Fibroblast of skin of right quadriceps (primary cell): ENCODE measurements at places on chromosomes 1 and 21.

GRCh38 chr1:19169642-19170041 is 40.4 kb downstream of the UBR4 start:
- peak; percentile 6 for DNase-seq

DNA sequence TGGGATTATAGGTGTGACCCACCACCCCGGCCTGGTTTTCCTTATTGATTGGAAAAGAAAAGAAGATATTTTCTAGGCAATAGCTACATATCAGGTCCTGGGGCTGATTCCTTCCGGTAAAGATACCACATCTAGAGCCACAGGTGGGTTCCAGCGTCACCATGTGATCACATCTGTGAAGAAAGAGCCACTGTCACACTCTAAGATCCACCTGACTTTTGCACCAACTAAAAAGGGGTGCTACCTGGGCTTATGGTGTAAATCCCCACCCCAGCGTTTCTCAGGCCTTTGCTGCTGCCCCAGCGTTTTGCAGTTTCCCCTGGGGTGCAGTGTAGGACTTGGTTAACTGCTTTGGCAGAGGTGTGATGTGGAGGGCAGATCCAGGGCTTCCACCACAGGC is 22.3 kb upstream of the PDE9A start:
- DNase-seq, result no peak

GRCh38 chr1:119739150-119739549 is 27.4 kb downstream of the PHGDH start:
- no peak for DNase-seq

GRCh38 chr1:99062192-99062591 is 57.5 kb upstream of the PLPPR5 start:
- DNase-seq, result no peak

DNA sequence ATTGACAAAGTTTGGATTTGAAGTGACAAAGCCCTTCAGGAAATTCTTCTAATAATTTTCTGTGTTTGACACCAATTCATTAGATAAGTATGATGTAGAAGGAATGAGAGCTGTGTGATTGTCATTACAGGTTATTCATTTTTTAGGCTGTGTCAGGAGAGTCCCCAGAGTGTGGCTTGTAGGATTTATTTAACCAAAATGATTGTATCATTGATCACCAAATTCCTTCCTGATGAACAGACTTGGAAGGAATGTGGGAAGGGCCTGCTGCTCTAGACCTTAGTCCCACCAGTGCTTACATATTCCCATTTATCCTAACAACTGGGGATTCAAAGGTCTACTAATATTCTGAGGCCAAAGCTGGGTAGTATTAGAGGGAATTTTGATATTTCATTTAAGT is 383.3 kb upstream of the KAZN start:
- peak; percentile 52 for DNase-seq

- peak; percentile 11 for DNase-seq
Observed at GRCh38 chr1:78410643-78411042, 80.1 kb upstream of the PTGFR start.

GRCh38 chr1:13801655-13802486 is 101.9 kb downstream of the PRDM2 start:
- no peak for DNase-seq

GRCh38 chr1:107617456-107617855 is 347.5 kb downstream of the VAV3 start:
- no peak for DNase-seq

GRCh38 chr1:61253912-61254633 is 171.7 kb downstream of the NFIA start:
- DNase-seq, result no peak

DNA sequence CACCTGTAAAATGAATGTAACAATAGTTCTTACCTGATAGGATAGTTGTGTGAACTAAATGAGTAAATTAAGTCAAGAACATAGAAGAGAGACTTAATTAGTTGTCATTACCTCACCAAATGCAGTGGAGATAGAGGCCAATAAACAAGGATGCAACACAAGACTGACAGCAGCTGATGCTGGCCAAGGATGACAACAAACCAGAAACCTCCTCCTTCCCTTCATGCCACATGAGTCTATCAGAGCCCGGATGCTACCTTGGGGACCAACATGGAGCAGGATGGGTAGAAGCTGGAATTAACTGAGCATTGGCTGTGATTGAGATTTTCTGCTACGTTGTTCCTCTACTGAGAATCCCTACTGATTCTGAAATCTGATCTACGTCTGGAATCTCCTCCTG is 30.3 kb upstream of the USP1 start:
- DNase-seq, result no peak

- peak; percentile 38 for DNase-seq
Observed at GRCh38 chr1:226736908-226737818, 1.9 kb downstream of the ITPKB start.

GRCh38 chr1:226577401-226578180 is 29.0 kb downstream of the STUM start:
- DNase-seq, result no peak

GRCh38 chr1:156911577-156912298 is 8.7 kb upstream of the LRRC71 start:
- peak; percentile 61 for DNase-seq

GRCh38 chr1:236853921-236854604 is 59.0 kb downstream of the MTR start:
- DNase-seq, result peak; percentile 67

DNA sequence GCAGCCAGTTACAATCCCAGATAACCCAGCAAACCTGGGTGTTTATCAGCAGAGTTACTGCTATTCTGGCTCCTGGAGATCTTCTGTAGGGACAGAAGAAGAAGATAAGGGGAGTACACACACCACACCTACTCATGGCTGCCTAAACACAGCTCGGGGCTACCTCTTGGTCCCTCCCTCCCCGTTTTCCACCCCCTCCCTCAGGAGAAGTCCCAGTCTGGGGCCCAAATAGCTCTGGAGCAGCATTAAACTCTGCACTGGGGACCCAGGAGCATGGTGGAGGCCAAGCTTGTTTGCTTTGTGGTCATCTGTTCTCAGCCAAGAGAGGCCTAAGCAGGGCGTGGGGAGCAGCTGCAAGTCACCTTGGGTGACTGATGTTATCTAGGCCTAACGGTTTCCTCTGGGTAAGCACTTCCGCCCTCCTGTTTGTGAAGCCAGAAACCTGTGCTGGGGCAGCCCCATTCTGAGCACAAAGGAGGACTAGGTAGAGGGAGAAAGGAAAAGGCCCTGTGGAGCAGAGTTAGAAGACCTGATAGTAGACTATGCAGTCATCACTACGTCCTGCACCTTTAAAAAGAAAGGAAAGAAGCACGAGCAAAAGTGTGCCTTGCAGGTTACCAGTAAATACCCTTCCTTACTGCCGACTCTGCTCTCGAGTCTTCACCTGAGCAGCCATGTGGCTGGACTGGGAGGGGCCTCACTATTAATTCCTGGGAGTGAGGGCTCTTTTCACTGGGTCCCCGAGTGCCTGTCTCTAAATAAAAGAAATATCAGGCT is 2.0 kb upstream of the RCSD1 start:
- DNase-seq, result no peak

DNA sequence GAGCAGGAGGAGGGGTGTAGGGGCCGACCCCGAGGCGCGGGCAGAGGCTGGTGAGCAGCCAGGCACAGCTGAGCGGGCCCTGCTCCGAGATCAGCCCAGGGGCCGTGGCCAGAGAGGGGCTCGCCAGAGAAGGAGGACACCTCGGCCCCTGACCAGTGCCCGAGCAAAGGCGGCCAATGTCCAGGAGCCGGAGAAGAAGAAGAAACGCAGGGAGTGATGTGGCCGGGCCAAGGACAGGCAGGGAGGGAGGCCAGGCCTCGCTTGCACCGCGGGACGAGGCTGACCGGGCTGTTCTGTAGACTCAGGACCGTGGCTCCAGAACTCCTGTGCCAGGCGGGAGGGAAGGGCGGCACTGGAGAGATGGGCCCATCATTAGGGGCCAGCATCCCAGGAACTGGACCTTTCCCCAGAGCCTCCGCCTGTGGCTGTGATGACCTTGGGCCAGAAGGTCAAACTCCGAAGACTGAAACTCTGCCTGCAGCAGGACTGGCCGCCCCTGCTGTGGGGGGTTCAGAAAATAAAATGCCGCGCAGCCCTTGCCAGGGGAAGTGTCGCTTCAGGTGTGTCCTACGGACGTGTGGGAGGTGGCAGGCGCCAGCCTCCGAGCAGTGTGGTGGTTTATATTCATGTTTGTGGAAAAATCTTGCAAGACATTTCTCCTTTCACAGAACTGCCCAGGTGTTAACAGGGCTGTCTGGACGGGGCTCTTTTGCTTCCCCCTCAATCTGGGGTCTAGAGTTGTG is 14.4 kb downstream of the RRP1 start:
- DNase-seq, result no peak
